ENCODE measurements at places on chromosomes 1 and 21. TPM values are rescaled to one million over a fixed set of nuclear protein-coding genes. Genes with fewer than 3 reads are reported as not detected.

DNA sequence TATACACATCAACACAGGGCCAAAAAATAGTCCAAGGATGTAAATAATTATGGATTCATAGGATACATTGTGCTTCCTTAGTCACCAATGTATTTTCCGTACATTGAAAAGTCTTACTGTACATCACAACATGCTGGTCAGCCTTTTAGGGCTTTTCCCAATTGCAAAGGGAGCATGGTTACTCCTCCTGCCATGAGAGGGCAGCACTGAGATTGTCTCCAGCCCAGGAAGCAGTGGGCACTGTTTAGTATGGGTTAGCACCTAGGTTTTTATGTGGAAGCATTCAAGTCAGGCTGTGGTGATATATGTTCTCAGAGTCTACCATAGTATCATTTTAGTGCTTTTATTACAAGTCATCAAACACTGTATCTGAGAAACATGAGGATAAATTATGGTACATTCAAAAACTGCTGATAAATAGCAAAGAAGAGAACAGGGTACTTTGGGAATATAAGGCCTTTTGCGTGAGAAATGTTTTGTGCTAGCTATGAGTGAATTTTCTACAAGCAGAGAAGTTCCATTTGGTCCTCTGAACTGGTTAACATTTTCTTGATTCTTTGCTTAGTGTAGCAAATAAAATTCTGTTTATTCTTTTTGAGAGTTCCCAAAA lies 34.0 kb downstream of the ST6GALNAC5 start:
- H3K36me3 ChIP-seq, result peaks cover 26% of the 10 kb centered on the region
- H3K4me1 ChIP-seq, result peaks cover 13% of the 10 kb centered on the region
- no peaks in the 10 kb centered on the region for H3K27me3 ChIP-seq
- no peak overlapping the region for H3K4me3 ChIP-seq

The CYP2J2 gene
- 1.3 TPM for total RNA-seq

DNA sequence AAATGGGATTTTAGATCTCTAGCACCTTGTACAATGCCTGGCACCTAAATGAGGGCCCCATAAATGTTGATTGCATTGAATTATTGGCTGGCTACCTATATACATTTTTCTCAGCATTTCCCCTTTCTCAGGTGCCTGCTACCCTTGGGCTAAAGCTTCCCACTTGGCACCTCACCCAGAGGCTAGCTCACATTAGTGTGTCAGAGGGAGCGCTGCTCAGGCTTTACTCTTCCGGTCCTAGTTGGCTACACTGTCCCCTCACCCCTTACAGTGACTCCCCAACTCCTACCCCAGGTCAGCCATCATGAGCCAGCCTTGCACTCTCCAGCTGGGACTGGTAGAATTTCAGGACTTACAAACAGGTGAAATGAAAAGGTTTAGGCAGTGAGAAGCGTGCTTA lies 9.5 kb downstream of the TRAF5 start:
- H3K27ac ChIP-seq, result no peak overlapping the region
- H3K36me3 ChIP-seq, result no peaks in the 10 kb centered on the region
- H3K27me3 ChIP-seq, result no peaks in the 10 kb centered on the region
- H3K4me3 ChIP-seq, result no peak overlapping the region
- no peak for DNase-seq
- H3K4me1 ChIP-seq, result peaks cover 12% of the 10 kb centered on the region

DNA sequence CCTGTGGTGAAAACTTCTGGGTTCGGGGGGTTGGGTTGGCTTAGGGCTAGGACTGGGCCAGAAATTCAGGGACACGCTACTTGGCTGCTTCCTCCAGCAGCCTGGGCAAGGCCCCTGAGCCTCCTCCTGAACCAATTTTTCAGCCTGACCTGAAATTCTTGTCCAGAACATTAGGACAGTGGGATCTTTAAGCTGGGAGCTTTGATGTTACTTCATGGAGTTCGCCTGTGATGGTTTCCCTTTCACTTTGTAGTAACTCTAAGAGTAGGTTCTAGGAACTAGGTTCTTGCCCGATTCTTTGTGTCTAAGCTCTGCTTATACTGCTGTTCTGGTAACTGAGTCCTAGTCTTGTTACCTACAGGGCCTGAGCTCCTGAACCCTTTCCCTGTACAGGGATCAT lies 75.3 kb downstream of the S1PR1 start:
- peaks cover 51% of the 10 kb centered on the region for H3K27me3 ChIP-seq
- DNase-seq, result no peak
- H3K4me3 ChIP-seq, result no peak overlapping the region
- H3K36me3 ChIP-seq, result no peaks in the 10 kb centered on the region
- peaks cover 48% of the 10 kb centered on the region for H3K4me1 ChIP-seq

The DCST2 gene
- 1.3 TPM for total RNA-seq

The SDC3 gene
- 129 TPM for total RNA-seq

DNA sequence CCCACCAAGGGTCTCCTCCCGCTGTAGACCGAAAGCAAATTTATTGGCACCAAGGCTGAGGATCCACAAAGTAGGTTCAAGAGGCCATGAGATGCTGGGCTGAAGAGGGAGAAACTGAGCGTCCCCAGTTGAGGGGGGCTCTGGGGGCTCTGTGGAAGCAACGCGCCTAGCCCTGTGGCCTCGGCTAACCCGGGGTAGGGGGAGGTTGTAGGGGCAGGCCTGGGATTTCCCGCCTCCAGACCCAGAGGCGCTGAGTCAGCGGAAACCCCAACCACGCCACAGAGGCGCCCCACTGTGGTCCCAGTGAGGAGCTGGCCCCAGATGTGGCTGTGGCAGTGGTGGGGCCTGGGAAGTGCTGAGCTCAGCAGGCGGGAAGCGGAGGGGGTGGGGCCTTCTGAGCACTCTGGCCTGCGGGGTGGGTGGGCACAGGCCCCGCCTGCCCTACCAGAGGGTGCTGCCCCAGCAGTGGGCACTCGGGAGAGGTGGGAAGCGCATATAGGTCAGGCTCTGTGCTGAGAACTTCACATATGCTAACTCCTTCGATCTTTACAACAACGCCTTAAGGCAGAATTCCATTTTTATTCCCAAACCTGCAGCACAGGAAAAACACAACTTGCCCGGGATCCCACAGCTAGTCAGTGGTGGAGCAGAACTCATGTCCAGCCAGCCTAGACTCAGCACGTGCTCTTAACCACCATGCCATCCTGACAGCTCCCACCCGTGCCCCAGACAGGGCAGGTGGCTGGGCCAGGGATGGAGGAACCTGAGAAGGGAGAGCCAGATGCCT lies 1.5 kb upstream of the COL16A1 start:
- H3K4me3 ChIP-seq, result no peak overlapping the region
- DNase-seq, result no peak
- H3K27me3 ChIP-seq, result peaks cover 55% of the 10 kb centered on the region
- no peak overlapping the region for H3K27ac ChIP-seq
- peaks cover 6% of the 10 kb centered on the region for H3K4me1 ChIP-seq
- no peaks in the 10 kb centered on the region for H3K36me3 ChIP-seq

DNA sequence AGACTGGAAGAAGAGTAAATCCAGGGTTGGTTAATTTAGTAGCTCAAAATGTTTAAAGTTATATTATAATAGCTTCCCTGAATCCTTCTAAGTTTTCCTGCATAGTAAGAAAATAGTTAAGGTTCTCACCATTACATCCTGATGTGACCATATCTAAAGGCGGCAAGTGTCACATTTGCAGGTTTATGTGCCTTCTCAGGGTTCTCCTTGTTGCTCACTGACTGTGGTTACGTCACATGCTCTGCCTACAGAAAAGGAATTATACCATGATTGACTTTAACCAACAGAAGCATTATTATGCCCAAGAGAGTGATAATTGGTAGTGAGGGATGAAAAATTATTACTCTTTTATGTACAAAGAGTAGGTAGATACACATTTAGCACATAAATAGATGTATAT lies 539.8 kb downstream of the PTPRC start:
- no peaks in the 10 kb centered on the region for H3K27me3 ChIP-seq
- peaks cover 6% of the 10 kb centered on the region for H3K4me1 ChIP-seq
- H3K36me3 ChIP-seq, result no peaks in the 10 kb centered on the region
- H3K4me3 ChIP-seq, result no peak overlapping the region

GRCh38 chr1:27136236-27136551 lies 18.7 kb downstream of the SLC9A1 start:
- no peak overlapping the region for H3K27ac ChIP-seq
- H3K36me3 ChIP-seq, result no peaks in the 10 kb centered on the region
- peaks cover 28% of the 10 kb centered on the region for H3K4me1 ChIP-seq
- no peak for DNase-seq

DNA sequence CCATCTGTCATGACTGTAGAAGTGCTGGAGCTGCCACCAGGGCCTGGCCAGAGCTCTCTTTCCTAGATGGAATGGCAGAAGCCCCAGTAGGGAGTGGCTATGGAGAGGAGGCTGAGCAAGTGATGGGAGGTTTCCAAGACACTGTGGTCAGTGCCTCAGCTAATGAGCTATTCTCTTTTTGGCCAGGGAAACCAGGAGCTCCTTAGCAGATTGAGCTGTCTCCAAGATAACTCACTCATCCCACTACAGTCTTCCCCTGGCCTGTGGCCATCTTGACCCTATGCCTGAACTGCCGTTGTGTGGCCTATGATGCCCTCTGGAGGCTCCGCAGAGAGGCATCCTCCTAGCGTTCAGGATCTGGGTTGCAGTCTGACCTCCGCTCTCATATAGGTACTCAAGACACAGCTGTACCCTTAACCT lies 60.5 kb downstream of the ERI3 start:
- no peak for DNase-seq
- no peaks in the 10 kb centered on the region for H3K27me3 ChIP-seq
- H3K4me1 ChIP-seq, result peaks cover 48% of the 10 kb centered on the region

DNA sequence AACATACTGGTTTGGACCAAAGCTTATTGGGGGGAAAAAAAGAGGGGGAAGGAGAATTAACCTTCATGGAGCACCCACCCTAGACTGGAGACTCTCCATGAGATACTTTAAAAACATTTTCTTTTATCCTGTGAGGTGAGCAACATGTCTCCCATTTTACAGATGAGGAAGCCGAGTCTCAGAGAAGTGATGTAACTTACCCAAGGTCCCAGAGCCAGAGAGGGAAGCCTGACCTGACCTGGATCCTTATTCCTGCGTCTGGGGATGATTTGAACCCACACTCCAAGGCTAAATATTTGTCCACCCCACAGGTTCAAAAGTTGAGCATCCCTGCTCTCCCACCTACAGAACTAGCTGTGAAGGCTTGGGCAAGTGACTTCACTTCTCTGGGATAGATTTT lies 137.9 kb upstream of the JUN start:
- H3K4me1 ChIP-seq, result no peaks in the 10 kb centered on the region
- H3K27ac ChIP-seq, result no peak overlapping the region
- DNase-seq, result no peak
- H3K36me3 ChIP-seq, result no peaks in the 10 kb centered on the region

The C8A gene
- not detected for total RNA-seq

- H3K27ac ChIP-seq, result no peak overlapping the region
- H3K27me3 ChIP-seq, result no peaks in the 10 kb centered on the region
- peaks cover 6% of the 10 kb centered on the region for H3K36me3 ChIP-seq
- peaks cover 37% of the 10 kb centered on the region for H3K4me1 ChIP-seq
Observed at GRCh38 chr1:164671966-164672571, 113.1 kb downstream of the PBX1 start.

DNA sequence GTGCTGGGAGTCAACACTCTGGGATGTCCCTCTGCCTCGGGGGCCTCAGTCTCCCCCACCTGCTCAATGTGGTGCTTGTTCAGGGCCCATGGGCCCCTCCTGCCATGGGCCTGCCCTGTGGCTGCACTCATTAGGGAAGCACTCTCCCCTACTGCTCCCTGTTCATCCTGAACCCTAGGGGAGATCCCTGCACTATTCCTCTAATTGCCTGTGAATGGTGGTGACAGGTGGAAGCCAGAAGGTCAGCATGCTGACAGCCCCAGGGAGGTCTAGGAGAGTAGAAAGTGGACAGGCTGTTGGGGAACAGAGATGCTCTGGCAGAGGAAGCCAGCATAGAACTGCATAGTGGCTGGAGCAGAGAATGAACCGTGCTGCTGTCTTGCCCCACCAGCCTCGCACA lies 217.6 kb downstream of the TRABD2B start:
- DNase-seq, result no peak
- H3K36me3 ChIP-seq, result no peaks in the 10 kb centered on the region
- H3K4me3 ChIP-seq, result no peak overlapping the region
- H3K27ac ChIP-seq, result peak overlapping the region; percentile 75
- H3K4me1 ChIP-seq, result peaks cover 4% of the 10 kb centered on the region

DNA sequence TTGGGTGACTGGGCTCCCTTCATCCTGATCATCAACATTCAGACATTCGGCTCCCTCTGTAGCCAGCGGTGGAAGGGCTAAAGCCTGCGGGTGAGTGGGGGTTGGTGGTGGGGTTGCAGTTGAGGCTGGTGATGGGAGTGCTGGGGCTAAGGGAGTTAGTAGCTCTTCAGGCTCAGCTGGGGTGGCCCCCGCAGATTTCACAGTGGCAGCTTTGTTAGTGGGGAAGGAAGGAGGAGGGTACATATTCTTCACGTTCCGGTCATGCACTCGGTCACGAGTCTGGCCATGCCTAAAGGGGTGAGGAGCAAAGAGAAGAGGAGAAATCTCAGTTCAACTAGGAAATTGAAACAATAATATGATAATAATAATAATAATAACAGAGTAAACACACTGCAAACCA lies 6.8 kb downstream of the PSMB4 start:
- H3K4me3 ChIP-seq, result no peak overlapping the region
- peaks cover 5% of the 10 kb centered on the region for H3K4me1 ChIP-seq
- peak overlapping the region; percentile 60 for H3K27ac ChIP-seq
- no peaks in the 10 kb centered on the region for H3K27me3 ChIP-seq
- H3K36me3 ChIP-seq, result peaks cover 24% of the 10 kb centered on the region

- H3K4me1 ChIP-seq, result no peaks in the 10 kb centered on the region
- no peak overlapping the region for H3K4me3 ChIP-seq
- DNase-seq, result no peak
- peaks cover 36% of the 10 kb centered on the region for H3K36me3 ChIP-seq
- H3K27me3 ChIP-seq, result no peaks in the 10 kb centered on the region
Observed at GRCh38 chr1:219724440-219724839, 111.5 kb upstream of the ZC3H11B start.

- H3K36me3 ChIP-seq, result peaks cover 2% of the 10 kb centered on the region
- no peaks in the 10 kb centered on the region for H3K27me3 ChIP-seq
- H3K4me1 ChIP-seq, result peaks cover 5% of the 10 kb centered on the region
- no peak overlapping the region for H3K4me3 ChIP-seq
- DNase-seq, result no peak
Observed at GRCh38 chr1:232876506-232877364, 71.5 kb downstream of the MAP10 start.

The FAM110D gene
- total RNA-seq, result 1.2 TPM

The OR14K1 gene
- not detected for total RNA-seq

DNA sequence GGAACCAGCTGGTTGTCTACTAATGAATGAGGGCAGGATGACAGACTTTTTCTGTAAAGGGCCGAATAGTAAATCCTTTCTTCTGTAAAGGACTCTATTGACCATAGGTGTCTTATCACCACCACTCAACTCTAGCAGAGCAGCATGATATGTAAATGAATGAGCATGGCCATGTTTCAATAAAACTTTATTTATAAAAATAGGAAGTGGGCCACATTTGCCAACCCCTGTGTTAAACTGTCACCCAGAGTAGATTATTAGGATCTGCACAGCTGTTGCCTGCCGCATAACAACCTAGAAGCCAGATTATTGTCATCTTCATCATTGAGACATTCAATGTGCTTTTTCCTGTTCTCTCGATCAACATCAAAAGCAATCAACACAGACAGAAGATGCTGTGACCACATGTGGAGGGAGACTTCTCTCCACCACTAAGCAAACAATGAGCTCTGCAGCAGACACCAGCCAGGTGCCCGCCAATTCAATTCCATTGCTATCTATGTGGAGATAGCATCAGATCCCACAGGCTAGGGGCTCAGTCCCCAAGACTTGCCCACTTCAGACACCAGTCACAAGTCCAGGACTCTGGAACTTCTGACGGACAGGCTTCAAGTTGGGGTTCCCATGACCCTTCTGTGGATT lies 6.8 kb upstream of the EFHD2 start:
- no peak overlapping the region for H3K27ac ChIP-seq
- H3K4me3 ChIP-seq, result no peak overlapping the region
- peaks cover 5% of the 10 kb centered on the region for H3K27me3 ChIP-seq
- H3K4me1 ChIP-seq, result no peaks in the 10 kb centered on the region
- peaks cover 6% of the 10 kb centered on the region for H3K36me3 ChIP-seq

Measured in neural crest cell (in vitro differentiated cells).